Effector CD8-positive, alpha-beta T cell (primary cell): ENCODE measurements at places on chromosomes 3 and 15.

GRCh38 chr15:61537337-61537736 is 308.2 kb upstream of the RORA start:
- no peak for DNase-seq

DNA sequence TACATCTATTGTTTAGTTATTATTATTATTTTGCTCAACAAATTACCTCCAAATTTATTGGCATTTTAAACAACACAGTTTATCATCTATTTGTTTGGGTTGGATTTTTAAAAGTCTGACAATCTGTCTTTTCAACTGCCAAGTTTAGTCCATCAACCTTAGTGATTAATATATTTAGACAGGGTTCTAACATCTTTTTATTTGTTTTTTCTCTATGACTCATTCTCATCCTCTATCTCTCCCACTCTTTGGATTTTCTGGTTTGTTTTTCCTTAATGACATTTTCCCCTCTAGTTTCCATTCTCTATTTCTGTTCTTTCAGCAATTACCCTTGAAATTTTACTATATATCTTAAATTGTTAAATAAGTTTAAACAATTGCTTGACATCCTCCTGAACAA is 41.9 kb downstream of the EMC4 start:
- no peak for DNase-seq

DNA sequence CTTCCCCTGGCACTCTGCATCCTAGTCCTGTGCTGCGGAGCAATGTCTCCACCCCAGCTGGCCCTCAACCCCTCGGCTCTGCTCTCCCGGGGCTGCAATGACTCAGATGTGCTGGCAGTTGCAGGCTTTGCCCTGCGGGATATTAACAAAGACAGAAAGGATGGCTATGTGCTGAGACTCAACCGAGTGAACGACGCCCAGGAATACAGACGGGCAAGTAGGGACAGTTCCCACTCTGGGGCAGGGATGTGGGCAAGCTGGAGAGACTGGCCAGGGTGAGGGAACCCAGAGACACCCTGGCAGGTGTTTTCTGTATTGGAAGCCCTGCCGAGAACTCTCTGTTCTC is 247 bp downstream of the FETUB start:
- no peak for DNase-seq

- no peak for DNase-seq
Observed at GRCh38 chr3:113405180-113405579, 36.1 kb downstream of the CFAP44 start.

DNA sequence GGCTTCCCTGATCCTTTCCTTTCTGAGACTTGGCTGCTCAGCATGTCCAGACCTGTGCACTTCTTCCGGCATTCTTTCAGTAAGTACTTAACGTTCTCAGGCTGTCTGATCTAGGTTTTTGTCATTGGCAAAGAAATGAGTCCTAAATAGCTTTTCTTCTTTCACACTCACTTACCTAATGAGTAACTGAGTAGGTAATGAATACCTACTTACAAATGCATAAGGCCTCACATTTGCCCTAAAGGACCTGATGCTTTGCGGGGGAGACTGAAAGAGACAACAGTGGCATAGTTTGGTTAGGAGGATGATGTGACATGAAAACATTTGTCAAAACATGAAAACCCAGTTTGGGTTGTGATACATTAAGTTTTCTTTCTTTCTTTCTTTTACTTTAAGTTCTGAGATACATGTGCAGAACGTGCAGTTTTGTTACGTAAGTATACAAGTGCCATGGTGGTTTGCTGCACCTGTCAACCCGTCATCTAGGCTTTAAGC is 516.7 kb upstream of the CFAP20DC start:
- no peak for DNase-seq

GRCh38 chr15:50113992-50114780 is 4.8 kb downstream of the ATP8B4 start:
- no peak for DNase-seq

GRCh38 chr3:106401666-106402490 is 533.1 kb upstream of the CBLB start:
- DNase-seq, result no peak

DNA sequence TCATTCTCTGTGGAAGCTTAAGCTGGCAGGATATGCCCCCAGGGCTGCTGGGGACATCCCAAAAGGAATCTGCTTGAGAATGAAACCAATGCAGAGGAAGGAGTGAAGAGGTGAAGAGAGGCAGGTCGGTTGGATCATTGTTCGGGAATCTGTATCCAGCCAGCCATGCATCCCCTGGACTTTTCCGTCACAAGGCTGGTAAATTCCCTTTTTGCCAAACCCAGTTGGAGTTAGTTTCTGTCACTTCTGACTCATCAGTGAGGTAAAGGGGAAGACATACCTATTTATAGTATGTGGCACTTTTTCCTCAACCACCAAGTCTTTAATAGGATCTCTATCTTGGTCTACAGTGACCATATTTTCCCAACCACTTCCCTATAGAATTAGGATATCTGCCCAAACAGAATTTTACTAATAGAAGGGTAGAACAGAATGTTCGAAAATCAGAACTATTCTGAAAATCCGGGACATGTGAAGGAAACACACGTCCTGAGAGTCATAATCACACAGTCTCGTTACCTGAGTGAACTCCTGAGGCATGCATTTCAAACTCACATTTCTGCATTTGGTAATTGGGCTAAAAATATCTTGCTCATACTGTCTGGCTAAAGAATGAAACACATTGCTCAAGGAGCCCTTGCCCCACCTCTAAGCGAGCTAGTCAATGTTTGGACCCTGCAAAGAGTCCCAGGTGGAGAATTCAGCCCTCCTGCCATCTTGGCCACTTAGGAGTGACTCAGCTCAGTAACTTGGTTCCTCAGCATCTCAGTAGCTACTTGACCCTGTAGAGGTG is 289.7 kb upstream of the ADAMTS9 start:
- DNase-seq, result no peak

DNA sequence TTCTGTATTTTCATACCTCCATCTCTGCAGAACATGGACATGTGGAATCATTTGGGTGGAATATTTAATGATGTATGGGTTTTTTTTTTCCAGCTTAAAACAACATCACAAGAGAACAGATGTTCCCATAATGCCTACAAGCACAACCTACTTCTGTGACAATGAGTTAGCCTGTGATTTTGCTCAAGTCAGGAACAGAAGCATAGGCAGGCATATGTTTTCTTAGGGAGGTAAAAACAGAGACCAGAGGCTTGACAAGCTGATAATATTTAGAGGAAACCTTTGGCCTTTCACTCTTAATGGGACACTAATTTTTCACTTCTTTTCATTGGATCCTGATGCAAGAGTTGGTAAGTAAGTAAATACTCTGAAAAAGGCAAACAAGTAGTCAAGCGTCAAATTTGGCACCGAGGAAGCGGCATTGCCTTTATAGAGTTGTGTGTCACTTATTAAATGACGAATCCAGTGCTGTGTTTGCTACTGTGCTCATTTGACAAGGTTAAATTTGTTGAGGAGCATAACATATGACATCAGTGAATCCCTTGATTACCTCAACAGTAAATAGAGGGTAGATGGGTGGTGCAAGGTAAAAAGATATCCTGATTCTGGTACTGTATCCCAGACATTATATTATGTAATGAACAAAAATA is 66.7 kb upstream of the RBMS3 start:
- DNase-seq, result no peak

DNA sequence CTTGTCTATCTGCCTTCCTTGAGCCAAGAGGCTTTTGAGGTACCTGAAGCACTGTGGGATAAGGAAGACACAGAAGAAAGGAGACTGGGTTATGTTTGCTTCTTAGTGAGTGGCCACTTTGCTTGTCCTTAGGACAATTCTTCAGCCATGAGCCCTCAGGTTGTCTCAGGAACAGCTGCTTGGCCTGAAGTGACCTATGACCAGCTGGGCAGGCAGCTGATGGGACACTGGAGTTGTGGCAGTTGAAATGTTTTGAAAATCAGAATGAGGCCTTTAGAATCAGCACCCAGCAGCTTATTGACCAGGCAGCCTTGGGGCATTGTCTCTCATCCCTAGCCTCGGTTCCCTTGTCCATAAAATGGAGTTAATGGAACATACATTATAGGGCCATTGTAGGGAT is 37.0 kb downstream of the RBP2 start:
- no peak for DNase-seq

GRCh38 chr3:130823996-130824395 is 69.9 kb upstream of the ATP2C1 start:
- DNase-seq, result no peak

- no peak for DNase-seq
Observed at GRCh38 chr3:171982828-171983227, 56.5 kb upstream of the FNDC3B start.

- DNase-seq, result no peak
Observed at GRCh38 chr3:124812291-124813265, 74.6 kb downstream of the ITGB5 start.

DNA sequence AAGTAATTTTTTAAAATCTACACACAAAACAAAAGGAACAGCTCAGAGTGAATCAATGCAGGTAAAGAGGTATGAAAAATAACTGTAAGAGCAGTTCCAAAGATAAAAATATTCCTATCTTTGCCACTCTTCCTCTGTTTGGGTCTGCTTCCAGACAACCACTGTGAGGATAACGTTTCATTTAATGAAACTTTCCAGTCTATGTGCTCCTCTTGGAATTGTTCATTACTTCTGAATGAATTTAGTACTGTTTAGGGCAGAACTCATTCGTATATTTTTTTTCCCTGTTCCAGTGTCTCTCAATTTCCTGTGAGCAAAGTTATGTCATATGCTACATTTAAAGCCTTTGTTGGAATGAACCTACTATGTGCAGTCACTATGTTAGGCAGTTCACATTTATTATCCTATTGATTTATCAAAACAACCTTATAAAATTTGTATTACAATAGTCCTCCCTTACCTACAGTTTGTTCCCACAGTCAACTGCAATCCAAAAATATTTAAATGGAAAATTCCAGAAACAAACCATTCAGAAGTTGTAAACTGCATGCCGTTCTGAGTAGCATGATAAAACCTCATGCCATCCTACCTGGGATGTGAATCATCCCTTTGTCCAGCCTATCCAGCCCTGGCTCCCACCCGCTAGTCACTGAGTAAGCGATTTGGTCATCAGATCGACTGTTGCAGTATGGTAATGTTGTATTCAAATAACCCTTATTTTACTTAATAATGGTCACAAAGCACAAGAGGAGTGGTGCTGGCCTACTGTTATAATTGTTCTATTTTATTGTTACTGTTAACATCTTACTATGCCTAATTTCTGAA is 98.1 kb downstream of the TMCC1 start:
- no peak for DNase-seq

DNA sequence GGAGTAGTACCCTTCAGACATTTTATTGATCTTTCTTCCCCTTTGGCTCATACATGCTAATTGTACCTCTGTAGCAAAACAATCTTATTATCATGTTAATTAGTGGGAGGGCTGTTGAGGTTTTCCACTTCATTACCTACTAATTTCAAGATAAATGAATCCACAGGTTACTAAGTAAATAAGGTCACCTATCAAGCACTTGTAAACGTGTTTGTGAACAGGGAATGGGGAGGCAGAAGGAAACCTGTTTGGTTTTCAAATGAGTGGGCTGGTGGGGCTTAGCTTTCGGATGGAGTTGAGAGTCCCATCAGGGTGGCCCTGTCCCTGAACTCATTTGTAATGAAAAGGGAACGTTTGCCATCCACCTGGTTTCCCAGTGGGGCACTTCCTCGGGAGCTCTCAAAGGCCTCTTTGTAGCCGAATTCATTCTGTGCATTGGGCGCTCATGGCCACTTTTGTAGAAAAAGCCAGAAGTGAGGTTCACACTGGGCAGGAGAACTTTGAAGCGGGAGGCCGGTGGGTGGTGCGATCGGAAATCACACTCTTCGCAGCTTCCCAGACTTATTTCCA is 419.8 kb upstream of the NR2F2 start:
- no peak for DNase-seq

DNA sequence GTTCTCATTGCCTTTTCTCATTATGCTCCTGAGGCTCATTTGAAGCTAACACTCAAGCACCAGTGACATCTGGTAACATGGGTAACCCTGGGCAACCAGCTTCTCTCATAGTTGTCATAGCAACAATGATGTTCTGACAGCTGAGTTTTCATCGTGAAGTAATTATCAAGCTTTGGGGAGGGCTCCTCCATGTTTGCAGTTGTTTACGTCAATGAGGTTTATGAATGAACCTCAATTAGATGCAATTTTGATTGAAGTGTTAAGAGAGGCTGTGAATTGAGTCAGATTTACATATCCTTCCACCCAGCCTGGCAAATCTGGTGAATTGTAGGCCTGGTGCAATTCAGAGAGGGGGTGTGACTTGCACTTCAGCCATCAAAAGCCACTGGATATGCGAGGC is 119.3 kb upstream of the CHD2 start:
- DNase-seq, result no peak

DNA sequence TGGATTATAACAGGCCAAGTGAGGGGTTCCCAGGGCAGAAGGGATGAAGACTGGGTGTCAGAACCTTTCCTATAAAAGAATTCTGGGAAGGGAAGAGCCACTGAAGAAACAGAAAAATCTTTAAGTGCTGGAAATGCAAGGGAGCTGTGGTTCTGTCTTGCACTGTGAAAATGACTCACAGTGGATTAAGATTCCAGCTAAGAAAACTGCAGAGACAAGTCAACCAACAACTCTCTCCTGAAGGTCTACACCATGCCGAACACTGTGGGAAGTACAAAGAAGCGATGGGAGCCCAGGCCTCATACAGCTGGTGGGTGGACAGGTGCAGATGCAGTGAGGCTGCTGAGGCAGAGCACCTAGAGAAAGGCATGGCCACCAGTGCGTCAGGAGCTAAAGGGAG is 27.7 kb downstream of the ZDHHC3 start:
- no peak for DNase-seq

GRCh38 chr15:69609776-69610175 is 157.2 kb downstream of the RPLP1 start:
- no peak for DNase-seq

DNA sequence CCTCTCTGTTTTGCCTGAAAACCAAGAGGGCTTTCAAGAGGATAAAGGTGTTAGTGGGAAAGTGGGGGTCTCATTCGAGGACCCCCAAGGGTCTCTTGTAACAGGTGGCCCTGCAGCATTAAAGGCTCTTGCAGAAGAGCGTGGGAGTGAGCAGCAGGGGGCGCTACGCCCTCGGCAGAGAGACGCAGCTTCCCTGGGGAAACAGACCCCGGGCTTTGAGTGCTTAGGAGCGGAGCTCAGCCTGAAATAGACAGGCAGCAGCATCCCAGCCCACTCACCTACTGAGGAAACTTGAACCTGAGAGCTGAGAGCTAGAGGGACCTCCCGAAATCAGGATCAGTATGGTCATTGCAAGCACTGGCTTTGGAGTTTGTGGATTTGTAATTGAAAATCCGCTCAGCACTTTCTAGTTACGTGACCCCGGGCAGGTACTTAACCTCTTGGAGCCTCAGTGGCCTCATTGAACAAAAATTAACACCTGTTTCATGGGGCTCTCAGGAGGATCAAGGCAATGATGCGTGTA is 25.7 kb downstream of the RPLP1 start:
- peak; percentile 16 for DNase-seq

- DNase-seq, result no peak
Observed at GRCh38 chr3:128808672-128809071, 70.7 kb upstream of the ACAD9 start.

GRCh38 chr3:52839268-52839575 is 4.4 kb upstream of the MUSTN1 start:
- DNase-seq, result no peak

DNA sequence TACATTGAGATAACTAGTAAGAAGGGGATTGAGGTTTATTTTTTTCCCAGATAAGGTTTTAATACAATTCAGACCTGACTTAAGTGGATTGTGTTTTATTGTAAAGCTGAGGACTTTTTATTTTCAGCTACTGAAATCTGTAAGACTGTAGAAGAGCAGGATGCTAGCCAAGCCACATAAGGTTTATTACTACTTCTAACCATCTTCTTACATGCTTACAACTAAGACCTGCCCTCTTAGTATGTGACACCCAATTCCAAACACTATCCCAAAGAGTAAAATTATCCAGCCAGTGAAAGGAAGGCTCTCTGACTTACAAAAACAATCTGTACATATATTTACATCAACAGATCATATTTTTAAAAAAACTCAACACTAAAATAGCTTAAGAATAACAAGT is 564.5 kb upstream of the NAALADL2 start:
- DNase-seq, result no peak
